ENCODE measurements at places on chromosomes 13 and 19.
A peak's percentile ranks its signal among the peaks of the same experiment; 100 is the strongest.

GRCh38 chr19:9132422-9132821 lies 5.7 kb upstream of the OR7G3 start:
- no peak for DNase-seq

GRCh38 chr13:28558567-28558966 lies 63.6 kb upstream of the FLT1 start:
- no peak for DNase-seq

- DNase-seq, result no peak
These were observed 99.0 kb upstream of the HTR2A start for GRCh38 chr13:46995874-46996273.

GRCh38 chr19:35459414-35460082 lies 11.5 kb downstream of the FFAR2 start:
- DNase-seq, result no peak

DNA sequence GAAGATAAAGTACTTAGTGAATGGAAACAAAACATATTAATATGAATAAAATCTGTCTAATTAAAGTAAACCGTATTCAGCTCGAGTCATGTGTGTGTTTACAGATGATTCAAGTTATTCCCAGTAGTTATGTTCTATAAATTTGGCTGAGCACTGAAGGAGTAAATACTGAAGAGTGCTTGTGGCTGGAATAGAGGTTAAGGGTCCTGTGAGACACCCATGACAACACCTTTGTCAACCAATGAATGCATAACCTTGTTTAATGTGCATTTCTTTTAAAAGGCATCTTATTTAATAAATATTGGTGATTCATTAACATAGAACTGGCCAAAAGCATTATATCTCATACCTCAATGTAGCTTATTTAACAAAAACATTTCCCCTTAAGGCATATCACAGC lies 577.8 kb upstream of the SLITRK5 start:
- no peak for DNase-seq

- DNase-seq, result no peak
These were observed 383.4 kb downstream of the ITGBL1 start for GRCh38 chr13:101835920-101836319.

DNA sequence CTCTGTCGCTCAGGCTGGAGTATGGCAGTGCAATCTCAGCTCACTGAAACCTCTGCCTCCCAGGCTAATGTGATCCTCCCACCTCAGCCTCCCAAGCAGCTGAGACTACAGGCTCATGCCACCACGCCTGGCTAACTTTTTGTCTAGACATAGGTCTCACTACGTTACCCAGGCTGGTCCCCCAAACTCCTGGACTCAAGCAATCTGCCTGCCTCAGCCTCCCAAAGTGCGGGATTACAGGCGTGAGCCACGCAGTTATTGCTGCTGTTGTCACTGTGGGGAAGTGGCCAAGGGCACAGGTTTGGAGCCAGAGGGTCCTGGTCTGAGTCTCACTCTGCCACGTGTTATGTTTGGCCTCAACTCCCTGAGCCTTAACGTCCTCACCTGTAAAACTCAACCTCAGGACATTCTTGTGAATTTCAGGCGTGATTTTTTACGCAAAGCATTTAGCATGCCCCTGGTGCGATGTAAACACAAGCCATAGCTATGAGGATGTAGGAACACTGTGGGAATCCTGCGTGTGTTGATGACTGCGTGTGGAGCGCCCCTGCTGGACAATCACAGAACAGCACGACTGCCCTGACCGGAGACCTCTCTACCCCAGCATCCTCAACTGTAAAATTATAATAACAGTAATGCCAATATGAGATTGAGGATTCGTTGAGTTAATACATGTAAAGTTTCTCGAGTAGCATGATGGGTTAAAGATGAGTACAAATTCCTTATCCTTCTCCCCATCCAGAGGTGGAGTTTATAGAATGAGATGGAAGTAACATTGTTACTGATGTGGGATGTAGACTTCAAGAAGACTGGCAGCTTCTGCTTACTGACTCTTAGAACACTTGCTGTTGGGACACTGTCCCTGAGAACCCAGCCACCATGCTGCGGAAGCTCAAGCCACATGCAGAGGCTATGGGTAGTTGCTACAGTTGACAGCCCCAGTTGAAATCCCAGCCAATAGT lies 41.8 kb upstream of the PNMA8B start:
- DNase-seq, result peak; percentile 28

DNA sequence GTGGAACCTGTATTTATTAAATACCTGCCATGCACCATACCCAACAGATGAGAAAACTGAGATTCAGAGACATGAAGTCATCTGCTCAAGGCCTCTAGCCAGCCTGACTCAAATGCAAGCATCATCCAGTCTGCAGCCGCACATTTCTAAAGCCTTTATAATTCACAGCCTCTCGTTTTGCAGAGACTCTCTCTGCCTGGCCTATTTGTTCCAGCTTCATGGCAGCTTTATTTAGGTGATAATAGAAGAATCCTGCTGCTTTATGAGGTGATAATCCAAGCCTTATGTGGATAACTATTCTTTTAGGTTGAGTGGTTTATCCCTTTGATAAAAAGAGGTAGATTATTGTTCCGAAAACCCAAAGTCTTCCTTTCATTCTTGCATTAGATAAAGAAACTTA lies 58.4 kb downstream of the OXGR1 start:
- DNase-seq, result no peak

- no peak for DNase-seq
These were observed 213.3 kb downstream of the OLFM4 start for GRCh38 chr13:53241891-53242348.

DNA sequence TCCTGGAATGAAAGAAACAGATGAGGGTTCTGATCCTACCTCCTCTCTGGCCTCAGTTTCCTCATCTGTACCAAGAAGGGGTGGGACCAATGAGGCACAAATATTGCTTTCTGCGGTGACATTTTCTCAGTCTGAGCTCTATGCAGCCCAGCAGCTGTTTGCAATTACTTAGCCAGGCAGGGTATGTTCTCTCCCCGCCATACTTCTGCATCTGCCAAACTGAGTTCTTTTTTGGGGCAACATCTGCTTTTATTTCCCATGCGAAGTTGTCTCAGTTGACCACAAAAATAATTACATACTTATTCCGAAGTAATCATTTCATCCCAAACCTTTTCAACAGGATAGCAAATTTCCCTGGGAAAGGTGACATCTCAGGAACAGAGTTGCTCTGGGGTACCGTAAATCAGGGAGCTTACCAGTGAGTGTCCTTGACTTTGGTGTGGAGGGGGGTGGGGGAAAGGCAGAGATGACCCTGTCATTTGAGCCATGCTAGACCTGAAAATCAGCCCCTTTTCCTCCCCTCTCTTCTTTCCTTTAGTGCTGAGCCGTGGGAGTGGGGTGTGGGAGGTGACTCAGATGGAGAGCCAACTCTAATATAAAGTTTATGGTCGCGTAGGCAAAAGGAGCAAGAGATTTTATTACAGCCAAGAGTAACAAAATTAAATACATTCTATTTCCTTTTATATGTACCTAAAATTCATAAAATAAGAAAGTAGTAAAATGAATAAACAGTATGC lies 165.7 kb upstream of the KL start:
- no peak for DNase-seq

- no peak for DNase-seq
These were observed 96.1 kb downstream of the WTIP start for GRCh38 chr19:34577531-34578101.

- DNase-seq, result peak; percentile 54
These were observed 23.5 kb downstream of the KCTD15 start for GRCh38 chr19:33819880-33820781.

- DNase-seq, result no peak
These were observed 234.3 kb upstream of the STARD13 start for GRCh38 chr13:33519561-33520467.

DNA sequence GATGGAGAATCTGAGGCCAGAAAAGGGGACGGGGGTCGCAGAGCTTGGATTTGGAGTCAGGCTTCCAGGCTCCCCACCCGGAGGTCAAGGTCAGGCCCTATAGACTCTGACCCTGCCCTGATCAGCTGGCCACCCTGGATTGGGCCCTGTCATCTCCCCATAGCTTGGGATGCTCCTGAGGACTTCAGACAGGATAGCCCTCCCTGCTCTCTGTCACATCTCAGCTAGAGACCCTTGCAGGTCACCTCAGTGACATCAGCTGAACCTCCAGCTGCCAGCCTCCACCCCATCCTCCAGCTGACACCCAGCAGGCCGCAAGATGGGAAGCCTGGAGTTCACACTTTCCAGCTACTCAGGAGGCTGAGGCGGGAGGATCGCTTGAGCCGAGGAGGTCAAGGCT lies 2.8 kb upstream of the TPM4 start:
- no peak for DNase-seq

- DNase-seq, result no peak
These were observed 1.5 kb upstream of the ZNF347 start for GRCh38 chr19:53160350-53160749.

DNA sequence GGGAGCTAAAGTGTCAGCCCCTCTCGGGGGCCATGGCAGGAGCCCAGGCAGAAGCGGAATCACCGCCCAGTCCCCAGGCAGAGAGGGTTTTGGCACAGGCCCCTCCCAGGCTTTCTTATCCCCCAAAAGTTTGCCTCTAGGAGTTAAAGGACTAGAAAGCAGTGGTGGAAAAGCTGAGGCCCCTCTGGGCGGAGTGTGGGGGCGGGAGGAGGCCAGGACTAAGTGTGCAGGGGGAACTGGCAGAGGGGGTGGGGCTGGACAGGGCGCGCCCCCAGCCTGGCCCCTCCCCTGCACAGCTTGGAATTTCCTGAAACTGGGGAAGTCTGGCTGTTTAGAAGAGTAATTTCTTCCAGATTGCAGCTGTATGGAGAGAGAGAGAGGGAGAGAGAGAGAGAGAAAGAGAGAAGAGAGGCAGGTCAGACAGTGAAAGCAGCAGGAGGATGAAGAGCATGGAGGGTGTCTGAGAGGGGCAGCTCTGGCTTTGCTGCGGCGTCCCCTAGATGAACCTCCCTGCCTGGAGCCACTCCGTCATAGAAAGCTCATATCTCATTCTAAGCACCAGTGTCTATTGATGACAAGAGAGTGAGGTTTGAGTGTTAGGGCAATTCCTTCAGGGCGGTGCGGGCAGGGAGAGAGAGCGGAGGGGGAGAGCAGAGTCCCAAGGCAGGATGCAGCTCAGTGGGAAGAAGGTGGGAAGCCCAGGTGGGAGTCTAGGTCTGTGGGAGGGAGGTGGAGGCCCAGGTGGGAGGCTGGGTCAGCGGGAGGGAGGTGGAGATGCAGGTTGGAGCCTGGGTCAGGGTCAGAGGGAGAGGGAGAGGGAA lies at the start of gene CDC42EP5:
Gene CDC42EP5, minus strand, starts transcription at position 226 of the 821 bp plus-strand sequence. CDS start 7,749 bp downstream, outside the sequence.
- peak; percentile 29 for DNase-seq

- no peak for DNase-seq
These were observed 112.3 kb downstream of the POSTN start for GRCh38 chr13:37486171-37486681.

- DNase-seq, result no peak
These were observed 46.7 kb upstream of the RNF113B start for GRCh38 chr13:98223741-98224140.

DNA sequence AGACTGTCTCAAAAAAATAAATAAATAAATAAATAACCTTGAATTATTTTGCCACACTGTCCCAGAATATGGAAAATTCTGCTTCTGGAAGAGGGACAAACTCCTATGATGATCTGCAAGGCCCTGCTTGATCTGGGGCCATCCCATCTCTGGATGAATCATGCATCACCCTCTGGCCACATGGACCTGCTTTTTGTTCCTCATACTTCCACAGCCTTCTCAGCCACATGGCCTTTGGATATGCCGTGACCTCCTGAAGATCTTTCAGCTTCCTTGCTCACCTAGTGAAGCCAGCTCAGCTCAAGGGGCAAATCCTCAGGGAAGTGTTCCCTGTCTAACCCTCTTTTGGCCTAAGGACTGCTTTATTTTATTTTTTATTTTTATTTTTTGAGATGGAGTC lies 10.3 kb downstream of the IER2 start:
- no peak for DNase-seq

DNA sequence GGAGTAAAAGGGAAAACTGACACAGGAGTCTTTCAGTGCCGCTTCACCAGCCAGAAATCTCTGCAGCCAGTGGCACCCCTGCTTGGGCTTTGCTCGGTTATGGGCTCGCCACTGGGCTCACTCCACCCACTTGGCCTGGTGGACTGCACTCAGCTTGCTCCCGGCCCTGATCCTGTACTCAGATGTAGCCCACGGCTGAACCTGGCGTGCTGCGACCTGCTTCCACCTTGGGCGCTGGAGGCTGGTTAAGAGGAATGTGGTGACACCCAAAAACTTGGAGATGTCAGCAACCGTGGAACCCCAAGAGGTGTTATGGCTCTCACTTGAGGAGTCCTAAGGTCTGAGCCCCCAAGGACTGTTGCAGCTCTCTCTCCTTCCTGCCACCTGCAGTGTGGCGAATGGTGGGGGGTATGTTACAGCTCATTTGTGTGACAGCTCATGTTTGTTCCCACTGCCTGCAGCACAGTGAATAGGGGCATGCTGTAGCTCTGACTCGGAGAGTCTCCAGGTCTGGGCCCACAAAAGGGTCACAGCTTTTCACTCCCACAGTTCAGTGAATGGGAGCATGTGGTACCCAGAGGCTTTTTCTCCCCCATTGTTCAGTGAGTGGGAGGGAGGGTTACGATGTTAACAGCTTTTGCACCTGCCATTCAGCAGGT lies 1124.5 kb upstream of the ATXN8OS start:
- DNase-seq, result no peak

DNA sequence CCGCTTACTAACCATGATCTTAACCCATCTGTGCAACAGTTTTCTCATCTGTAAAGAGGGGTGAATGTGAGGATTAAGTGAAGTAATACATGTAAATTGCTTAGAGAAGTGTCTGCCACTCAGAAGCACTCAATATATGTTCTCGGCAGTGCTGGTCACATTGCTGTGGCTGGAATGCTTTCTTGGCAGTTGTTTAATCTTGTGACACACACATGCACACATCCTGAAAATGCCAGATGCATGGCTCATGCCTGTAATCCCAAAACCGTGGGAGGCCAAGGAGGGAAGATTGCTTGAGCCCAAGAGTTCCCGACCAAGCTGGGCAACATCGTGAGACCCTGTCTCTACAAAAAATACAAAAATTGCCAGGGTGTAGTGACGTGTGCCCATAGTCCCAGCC lies 4.9 kb upstream of the DMKN start:
- no peak for DNase-seq

DNA sequence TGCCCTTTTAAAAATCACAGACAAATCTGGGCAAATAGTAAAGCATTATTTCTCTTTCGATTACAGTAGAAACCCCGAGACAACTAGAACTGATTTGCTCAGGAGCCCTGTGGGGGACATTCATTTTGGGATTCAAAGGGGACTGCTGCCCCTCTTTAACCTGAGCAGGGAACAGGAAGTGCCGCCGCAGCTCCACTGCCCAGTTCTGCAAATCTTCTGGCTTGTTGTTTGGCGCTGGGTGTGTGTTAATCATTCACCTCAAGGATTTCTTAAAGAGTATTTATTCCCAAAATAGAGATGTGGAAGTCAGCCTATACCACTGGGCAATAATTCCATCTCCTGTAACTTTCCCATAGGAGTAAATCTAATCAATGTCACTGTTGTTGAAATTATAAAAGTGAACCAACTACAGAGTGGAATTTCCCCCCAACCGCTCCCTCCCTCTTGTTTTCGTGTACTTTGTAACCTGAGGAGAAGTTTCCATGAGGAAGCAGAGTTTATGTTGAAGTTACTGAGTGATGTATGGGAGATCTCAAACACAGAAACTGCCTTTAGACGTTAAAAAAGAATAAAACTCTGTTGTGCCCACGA lies 515.8 kb downstream of the KLF12 start:
- no peak for DNase-seq
